ENCODE measurements at places on chromosomes 2 and 18.
A peak's percentile ranks its signal among the peaks of the same experiment; 100 is the strongest.

DNA sequence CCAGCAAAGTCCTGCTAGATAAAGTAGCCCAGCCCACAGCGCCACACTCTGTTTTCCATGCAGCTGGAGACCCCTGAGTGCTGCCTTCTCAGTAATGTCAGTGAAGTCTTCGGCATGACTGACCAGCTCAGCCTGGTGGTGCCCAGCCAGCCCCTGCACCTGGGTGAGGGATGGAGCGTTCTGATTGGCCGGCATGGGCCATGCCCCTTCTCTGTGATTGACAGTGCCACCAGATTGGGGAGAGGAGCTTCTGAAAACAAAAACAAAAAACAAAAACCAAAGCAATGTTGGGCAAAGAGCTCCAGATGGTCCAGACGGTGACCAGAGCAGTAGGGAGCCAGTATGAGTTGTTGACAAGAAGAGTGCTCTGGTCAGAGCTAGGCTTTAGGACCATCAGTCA is 122.6 kb downstream of the DYSF start:
- DNase-seq, result no peak

- no peak for DNase-seq
Measured at GRCh38 chr2:2112416-2113105, 218.5 kb downstream of the MYT1L start.

GRCh38 chr2:60677356-60677755 is 78.7 kb upstream of the PAPOLG start:
- no peak for DNase-seq

DNA sequence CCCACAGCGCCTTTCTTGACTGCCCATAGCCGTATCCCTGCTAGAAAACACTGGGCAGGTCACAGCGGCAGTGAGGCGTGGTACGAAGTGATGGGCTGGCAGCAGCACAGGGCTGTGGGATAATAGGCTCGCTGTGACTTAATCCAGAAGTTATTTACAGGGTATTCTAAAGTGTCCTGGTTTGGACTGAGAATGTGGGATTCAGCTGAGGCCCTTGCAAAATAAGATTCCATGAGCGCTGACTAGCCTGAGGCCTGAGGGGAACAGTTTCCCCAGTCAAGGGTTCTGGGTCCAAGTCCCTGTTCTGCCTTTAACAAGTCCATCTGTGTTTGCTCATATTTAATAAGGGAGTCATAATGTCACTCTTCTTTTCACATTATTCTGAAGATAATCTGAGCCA is 34.6 kb downstream of the SETBP1 start:
- peak; percentile 94 for DNase-seq

GRCh38 chr18:9869715-9870430 is 15.9 kb upstream of the TXNDC2 start:
- DNase-seq, result peak; percentile 63

DNA sequence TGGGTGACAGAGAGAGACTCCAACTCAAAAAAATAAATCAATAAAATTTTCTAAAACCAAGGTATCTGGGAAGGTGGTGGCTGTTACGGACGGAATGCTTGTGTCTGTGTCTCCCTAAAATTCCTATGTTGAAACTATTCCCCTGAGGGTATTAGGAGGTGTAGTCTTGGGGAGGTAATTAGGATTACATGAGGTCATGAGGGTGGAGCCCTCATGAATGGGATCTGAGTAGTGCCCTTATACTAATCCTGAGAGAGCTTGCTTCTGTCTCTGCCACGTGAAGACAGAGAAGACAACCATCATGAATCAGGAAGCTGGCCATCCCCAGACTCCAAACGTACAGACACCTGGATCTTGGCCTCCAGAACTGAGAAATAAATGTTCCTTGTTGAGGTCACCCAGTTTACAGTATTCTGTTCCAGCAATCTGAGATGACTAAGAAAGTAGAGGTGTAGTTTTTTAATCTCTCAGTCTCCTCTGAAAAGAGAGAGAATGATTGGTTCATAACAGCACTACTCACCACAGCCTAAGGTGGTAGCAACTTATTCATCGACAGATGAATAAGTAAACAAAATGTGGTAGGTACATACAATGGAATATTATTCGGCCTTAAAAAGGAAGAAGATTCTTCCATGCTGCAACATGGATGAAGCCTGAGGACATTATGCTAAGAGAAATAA is 38.4 kb downstream of the TGFBRAP1 start:
- DNase-seq, result no peak

- peak; percentile 24 for DNase-seq
Measured at GRCh38 chr2:118865106-118865505, 17.7 kb upstream of the EN1 start.

GRCh38 chr2:86078774-86079545 is 26.7 kb downstream of the POLR1A start:
- no peak for DNase-seq

GRCh38 chr18:58125183-58125582 is 81.2 kb downstream of the NEDD4L start:
- DNase-seq, result no peak

GRCh38 chr2:54196646-54197045 is 59.4 kb downstream of the TSPYL6 start:
- DNase-seq, result no peak

DNA sequence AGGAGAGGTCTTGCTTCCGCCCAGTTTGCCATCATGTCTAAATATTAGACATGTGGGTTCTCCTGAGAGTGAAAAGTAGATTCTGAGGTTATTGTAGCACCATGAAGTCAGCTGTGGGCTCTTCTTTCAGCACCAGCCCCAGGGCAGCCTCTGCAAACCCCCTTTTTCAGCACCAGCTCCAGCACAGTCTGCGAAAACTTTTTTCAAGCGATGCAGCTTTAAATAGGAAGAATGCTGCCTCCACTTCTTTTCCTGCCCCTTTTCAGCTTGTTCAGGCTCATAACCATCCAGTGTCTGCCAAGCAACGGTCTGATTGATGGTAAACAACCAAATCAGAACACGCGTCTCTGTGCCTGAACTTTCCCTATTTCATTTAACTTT is at the start of gene COL5A2:
COL5A2 (minus strand) TSS at position 192 of the 381 bp plus-strand sequence; CDS start at position 35, 157 bp downstream.
- DNase-seq, result peak; percentile 89

DNA sequence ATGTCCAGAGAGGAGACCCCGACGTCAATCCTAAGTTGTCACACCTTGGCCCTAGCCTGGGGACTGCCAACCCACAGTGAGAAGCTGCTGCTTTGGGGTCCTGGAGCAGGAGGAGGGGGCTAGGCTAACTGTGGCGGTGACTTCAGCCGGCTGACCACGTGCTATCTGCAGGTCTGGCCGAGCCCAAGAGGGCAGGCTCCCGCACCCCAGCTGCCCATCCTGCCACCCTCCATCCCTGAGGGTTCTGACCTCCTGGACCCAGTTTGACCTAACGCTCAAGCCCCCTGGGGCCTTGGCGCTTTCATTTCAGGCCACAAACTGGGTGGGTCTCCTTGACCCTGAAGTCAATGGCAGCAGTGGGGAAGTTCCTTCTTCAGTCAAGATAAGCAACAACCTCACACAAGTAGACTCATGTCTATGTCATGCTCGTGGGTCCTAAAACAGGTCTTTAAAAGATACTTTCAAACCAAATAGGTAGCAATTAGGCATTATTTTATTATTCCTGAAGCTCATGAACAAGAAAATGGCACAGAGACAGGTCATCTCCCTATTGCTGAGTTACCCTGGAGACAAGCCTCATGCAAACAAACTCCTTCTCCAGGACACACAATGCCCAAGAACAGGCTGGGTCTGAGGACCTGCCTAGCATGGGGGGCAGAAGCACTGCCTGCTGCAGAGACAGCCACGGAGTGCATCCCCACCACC is 2.3 kb downstream of the HES6 start:
- DNase-seq, result no peak

DNA sequence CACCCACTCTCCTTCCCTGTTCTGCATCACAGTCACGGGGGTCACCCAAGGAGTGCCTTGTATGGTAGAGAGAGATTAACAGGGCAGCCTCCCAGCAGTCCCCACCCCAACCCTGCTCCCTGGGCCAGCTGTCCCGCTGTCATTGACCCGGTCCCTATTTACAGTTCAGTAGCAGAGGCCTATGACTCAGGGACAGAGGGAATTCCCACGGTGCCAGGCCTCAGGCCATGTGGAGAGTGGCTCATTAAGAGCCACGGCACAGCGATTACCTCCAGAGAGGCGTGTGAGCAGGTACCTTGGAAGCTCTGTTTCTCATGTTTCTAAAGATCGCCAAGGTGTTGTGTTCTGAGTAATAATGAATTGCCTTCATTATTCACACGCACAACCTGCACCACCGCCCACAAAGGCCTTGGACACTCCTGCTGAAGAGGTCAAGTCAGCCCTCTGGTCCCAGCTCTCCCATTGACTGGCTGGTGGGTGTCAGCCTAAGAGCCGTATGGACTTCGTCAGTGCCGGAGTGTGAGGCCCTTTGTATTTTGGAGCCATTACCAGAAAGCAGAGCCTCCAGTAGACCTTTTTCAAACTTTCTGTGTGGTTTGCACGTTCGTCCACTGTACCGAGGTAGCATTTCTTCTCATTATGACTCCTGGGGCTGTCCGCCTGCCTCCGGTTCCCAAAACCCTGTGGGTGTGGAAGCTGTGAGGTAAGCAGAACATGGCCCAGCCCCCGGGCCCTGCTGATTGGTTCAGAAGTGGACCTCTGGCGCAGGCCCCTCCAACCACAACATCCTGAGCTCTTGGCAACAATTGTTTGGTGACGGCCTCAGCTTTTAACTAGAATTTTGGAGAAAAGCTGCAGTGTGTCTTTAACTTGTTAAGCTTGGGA is 47.0 kb downstream of the SERTAD2 start:
- DNase-seq, result peak; percentile 18

DNA sequence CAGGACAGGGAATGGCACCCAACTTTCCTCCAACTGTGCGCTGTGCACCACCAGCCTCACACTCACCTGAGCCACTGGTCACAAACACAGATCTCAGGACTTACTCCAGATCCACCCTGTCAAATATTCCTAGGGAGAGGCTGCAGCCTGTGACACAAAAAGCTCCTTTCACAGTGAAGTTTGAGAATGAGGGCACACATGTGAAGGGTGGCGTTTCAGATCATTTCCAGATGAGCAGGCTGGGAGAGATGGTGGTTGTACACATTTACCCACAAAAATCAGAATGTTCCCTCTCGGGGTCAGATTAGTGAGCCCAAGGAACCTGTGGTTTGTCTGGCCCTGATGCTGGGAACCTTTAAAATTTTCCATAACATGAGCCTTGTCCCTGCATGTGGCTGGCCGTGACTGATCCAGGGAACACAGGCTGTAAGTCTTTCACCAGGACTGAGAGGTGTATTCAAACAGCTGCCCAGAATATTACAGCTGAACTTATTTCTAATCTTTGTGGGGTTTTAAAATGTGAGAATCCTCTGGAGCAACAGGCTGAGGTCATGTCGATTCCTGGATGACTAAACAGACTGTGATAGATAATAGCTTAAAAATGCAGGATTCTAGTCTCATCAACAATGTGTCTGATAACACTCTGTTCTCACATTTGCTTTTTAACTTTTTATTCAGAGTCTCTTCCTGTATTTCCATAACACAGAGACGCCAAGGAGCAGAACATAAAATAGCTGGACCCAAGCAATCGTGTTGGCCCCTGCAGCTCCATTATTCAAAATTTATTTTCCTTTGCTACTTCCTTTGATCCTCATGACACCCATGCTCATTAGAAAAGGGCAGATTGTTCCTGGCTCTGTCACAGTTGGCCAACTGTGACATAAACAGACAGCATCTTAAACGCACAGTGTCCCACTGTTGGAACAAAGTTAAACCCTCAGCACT is 35.5 kb downstream of the IL1R2 start:
- DNase-seq, result peak; percentile 70

GRCh38 chr18:23953984-23954383 is 60.6 kb upstream of the TTC39C start:
- DNase-seq, result no peak

- DNase-seq, result no peak
Measured at GRCh38 chr2:102387763-102388546, 32.4 kb downstream of the IL18R1 start.

DNA sequence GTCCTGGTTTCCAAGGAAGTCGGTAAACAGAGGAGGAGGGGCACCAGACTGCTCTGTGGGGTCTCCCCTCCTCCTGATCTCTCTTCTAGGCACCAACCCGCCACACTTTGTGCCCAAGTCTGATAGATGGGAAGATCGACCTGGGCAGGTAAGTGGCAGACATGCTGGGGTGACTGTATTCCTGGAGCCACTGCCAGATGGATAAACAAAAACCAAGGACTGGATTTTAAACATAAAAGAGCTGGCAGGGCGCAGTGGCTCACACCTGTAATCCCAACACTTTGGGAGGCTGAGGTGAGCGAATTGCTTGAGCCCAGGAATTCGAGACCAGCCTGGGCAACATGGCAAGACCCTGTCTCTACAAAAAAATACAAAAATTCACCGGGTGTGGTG is 181.2 kb downstream of the ANAPC1 start:
- no peak for DNase-seq

DNA sequence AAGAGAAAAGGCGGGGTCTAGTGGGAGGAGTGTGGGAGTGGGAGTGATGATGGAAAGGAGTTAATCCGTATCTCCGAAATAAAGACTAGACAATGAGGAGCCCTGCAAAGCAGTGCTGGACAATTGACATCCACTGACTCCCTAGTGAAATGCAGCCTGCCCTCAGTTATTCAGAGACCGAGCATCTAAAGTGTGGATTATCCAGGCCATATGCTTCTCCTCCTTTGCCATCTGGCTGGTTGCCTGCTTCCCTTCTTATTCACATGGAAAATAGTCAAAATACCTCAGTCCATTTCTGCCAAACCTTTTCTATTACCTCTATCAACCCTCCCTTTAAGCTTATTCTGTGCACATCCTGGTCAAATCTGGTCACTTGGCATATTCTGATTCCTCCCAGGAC is 288.8 kb upstream of the SIX3 start:
- no peak for DNase-seq

DNA sequence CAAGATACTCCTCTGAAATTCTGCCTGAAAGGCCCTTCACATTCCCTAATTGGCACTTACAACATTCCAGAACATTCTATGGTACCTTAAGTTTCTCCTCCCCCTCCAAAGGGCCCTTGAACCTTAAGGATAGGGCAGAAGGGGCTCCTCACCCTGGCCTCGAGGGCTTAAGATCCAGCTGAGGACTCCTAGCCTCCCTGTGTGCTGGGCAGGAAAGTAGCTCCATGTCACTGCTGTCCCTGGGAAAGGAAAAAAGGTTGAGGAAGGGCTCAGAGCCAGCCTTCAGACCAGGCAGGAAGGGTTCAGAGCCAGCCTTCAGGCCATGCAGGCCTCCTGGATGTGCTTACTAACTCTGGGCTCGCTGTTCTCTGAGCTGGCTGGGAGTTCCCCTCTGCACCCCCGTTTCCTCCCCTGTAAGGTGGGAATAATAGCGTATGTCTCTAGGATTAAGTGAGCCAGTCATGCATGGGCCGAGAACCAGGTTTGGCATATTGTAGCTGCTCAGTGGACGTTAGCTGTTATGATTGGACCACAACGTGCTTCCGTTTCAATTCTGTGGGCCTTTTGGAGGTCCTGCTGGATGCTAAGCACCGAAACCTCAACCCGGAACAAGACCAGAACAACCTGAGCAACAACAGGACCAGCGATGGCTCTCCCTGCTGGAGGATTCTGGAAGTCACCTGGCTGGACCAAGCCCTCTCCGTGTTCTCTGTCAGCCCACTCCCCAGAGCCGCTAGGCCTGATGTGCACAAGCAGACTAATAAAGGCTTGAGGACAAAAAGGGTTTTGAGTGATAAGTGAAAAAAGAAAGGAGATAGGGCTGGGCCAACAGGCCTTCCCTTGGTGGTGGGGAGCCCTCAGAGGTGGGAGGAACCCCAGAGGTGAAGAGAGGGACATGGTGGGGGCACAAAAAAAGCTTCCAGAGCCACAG is 1.0 kb upstream of the B3GNT7 start:
- DNase-seq, result no peak

Measured in AG09309 (cell line).